Cardiac fibroblast (primary cell): ENCODE measurements at places on chromosomes 1 and 21.

DNA sequence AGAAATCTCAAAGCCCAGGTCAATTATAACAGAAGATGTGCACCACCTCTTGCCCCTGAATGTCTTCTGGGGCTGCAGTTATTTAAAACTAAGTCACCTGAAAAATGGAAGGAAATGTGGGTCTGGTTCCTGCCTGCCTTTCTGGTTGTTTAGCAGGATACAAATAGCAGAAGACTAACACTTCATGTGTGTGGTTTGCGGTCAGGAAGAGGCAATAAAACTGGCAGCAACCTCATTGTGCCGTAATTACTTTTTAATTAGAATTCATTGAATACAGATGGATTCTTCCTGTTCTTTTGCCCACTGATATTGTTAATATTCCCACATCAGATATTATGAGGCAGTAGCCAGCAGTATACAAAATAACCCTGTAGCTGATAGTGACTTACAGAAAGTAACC lies 345.7 kb downstream of the ZNF326 start:
- DNase-seq: no peak

- DNase-seq: no peak
These were observed 17.8 kb upstream of the PLA2G2E start for GRCh38 chr1:19941206-19941568.

DNA sequence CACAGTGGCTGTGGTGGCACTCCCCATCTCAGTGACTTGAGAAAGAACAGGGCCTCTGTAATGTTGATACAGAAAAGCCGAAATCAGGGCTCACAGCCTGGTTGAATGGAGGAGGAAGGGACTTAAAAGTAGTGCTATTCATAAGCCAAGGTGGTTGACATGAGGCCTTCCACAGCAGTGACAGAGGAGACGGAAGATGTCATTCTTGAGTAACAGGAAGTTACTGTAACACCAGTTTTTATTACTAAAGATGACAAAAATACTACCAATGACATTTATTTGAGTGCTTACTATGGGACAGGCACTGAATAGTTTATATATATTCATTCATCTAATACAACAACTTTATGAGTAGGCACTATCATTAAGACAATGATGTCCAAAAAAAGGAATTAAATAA lies 52.8 kb upstream of the GNG12 start:
- no peak for DNase-seq

GRCh38 chr1:237300642-237301041 lies 258.7 kb downstream of the RYR2 start:
- DNase-seq: no peak

- no peak for DNase-seq
These were observed 24.8 kb downstream of the FBXO2 start for GRCh38 chr1:11629184-11630016.

DNA sequence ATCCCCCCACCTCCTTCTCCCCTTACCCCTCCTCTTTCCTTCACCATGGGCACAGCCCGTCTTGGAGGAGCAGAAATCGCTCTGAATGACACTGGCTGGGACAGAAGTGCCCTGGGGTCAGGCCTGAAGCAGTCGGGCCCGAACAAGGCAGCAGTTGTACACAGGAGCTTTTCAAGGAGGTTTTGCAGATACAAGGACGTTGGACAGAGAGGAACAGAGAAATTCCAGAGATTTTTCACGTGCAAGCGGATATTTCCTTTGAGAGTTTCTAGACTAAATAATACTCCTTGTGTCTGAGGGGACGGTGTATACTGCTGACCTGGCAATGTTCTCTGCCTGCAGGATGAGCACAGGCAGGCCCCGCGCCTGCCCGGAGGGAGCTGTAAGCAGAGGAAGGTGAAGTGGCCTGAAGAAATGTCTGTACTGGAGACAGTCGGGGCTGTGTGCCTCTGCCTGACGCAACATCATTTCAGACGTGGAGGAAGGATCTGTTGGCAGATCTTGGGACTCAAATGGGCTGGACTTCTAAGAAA lies 95.3 kb upstream of the SLC25A33 start:
- peak; percentile 43 for DNase-seq

DNA sequence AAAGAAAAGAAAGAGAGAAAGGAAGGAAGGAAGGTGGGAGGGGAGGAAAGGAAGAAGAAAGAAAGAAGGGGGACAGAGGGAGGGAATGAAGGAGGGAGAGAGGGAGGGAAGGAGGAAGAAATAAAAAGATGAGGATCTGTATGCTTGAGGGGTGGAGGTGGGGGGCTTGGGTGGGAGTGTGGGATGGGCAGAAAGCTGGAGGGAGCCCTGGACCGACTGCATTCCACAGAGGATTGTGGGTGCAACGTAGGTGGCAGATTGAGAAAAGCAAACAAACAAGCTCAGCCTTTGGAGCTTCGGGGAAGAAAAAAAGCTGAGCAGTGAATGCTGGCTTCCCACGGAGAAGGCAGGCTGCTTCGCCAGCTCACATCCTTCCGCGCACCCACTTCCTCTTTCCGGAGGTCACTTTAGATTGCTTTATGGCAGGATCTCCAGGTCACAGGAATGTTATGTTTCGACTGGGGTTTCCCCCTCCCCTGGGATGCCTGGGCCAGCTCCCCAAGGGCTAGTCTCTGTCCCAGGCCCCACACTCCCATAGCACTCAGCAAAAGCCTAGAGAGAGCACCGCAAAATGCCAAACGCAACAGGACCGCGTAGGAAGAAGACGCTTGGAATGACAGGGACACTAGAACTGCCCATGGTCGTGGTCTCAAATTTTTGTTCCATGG lies 20.7 kb upstream of the LGALS8 start:
- DNase-seq: peak; percentile 79

DNA sequence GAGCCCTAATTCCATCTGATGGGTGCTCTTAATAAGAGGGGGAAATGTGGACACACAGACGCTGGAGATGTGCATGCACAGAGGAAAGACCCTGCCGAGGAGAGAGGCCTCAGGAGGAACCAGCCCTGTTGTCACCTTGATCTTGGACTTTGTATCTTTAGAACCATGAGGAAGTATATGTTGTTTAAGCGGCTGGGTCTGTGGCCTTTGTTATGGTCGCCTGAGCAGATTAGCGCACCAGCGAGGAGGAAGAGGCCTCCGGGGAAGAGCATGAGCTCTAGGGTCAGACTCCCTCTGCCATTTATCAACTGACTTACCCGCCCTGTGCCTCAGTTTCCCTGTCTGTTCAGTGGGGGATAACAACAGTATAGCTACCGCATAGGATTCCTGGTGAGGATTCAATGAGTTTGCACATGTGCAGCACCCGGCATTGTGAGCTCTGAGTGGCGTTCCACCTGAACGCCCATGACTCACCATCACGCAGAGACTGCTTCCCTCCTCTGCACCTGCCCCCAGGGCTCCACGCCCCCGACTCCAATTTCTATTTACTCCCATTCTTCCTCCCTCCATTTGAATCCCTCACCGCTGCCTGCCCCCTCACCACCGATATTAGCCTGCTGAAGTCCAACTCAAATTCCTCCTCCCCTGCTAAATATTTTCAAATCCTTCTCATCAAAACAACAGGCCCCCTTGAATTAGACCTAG lies 67.2 kb downstream of the ATP5PO start:
- no peak for DNase-seq

DNA sequence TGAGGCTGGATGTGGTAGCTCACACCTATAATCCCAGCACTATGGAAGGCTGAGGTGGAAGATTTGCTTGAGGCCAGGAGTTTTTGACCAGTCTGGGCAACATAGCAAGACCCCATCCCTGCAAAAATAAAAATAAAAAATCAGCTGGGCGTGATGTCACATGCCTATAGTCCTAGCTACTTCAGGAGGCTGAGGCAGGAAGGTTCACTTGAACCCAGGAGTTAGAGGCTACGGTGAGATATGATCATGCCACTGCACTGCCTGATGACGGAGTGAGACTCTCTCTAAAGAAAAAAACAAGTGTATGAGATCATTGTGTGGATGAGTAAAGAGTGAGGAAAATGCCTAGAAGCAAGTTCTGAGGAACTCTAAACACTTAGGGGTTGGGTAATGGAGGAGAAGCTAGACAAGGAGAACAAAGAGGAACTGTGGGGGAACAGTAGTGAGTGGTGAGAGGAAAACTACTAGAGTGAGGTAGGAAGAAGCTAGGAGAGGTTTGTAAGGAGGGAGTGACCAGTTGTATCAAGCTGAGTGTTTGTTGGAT lies 17.0 kb downstream of the CLIC4 start:
- peak; percentile 68 for DNase-seq

GRCh38 chr1:41361495-41362356 lies 492 bp downstream of the FOXO6 start:
- no peak for DNase-seq
